Colonic mucosa (tissue), 4 donors: ENCODE measurements at places on chromosomes 11 and 22. TPM values are rescaled to one million over a fixed set of nuclear protein-coding genes. Genes with fewer than 3 reads are reported as not detected.
A peak's percentile ranks its signal among the peaks of the same experiment; 100 is the strongest.

GRCh38 chr11:115256397-115257197, 247.6 kb downstream of the CADM1 start:
- DNase-seq, result no peak

- DNase-seq, result no peak
These were observed 38.2 kb downstream of the RNF141 start for GRCh38 chr11:10502770-10503169.

GRCh38 chr11:1946812-1947484, at the start of gene MRPL23:
Gene MRPL23 (plus strand): TSS chr11:1947332. CDS start chr11:1947363, 31 bp downstream.
- no peak for DNase-seq

GRCh38 chr11:120974965-120975364, 48.9 kb upstream of the TBCEL start:
- no peak for DNase-seq

- no peak for DNase-seq
These were observed 353.2 kb upstream of the API5 start for GRCh38 chr11:42958635-42959034.

DNA sequence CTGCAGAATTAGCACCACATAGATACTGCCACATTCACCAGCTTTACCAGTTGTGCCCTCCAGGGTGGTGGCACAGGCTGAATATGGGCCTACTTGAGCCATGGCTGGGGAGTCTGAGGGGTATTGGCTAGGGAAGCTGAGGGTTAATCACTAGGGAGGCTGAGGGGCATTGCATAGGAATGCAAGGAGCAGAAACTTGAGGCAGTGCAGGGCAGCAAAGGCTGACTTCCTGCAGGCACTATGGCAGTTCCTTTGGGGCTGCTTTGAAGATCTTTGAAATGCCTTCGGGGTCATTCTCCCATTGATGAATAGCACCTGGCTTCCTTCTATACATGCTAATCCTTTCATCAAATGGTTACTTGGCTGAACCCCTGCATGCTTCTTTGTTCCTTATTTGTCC, 171.5 kb downstream of the RCN1 start:
- no peak for DNase-seq

DNA sequence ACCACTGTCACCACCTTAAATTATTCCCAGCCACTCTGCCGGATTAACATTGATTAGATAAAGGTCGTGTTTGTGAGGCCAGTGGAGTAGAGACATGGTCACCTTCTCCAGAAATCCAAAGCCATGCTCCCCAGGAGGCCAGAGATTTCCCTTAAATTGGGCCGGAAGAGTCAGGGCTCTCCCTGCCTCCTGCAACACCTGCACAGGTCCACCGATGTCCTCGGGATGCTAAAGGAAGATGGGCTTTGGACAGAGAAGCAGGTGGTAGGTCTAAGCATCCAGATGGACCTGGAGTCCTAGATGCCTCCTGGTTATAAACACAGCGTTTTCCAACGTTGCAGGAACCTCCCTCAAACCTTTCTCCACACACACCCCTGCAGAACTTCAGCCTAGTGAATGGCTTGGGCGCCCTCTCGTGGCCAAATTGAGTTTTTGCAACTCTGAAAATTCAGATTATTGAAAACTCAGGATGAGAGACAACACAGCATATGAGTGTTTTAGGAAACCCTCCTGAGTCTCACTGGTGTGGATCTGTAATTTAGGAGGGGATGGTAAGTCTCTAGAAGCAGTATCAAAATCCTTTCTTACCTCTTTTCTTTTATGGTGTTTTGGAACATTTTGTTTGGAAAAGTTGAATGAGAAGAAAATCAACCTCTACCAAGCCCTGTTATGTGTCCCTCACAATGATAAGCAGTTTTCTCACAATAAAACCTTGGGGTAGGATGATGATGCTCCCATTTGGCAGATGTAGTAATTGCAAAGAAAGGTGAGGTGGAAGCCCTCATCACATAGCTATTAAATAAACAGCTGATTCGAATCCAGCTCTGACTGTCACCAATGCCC, 109.6 kb downstream of the RRAS2 start:
- DNase-seq, result peak; percentile 68

- DNase-seq, result no peak
These were observed 2.9 kb upstream of the RAB38 start for GRCh38 chr11:88178191-88178590.

DNA sequence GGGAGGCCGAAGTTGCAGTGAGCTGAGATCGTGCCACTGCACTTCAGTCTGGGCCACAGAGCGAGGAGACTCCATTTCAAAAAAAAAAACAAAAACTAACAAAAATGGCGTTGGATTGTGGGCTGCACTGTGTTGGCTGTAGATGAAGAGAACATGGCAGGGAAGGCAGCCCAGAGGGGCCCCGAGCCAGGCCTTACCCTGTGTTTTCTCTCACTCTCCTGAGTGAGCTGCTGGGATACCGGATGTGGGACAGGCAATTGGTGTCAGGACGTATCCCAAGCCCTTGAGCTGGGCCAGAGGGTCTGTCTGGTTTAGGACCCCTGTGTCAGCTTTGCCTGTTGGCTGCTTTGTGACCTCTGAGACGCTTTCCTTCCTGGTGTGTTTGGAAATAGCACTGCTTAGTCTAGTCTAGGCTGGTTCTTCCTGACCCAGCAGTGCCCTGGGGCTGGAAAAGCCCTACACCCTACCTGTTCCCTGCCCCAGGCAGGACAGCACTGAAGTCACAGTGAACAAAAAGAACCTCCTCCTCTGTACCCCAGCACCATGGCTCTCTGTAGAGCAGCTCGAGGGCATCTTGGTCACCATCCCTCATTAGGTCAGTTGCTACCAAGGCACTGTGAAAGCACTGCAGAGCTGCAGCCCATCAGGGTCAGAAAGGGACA, 17.8 kb downstream of the CHADL start:
- DNase-seq, result no peak

- no peak for DNase-seq
These were observed 108.8 kb upstream of the CD44 start for GRCh38 chr11:35029979-35030682.

- no peak for DNase-seq
These were observed 535.0 kb downstream of the TBC1D22A start for GRCh38 chr22:47297261-47298016.

- no peak for DNase-seq
These were observed 49.3 kb downstream of the PPME1 start for GRCh38 chr11:74220376-74220775.

DNA sequence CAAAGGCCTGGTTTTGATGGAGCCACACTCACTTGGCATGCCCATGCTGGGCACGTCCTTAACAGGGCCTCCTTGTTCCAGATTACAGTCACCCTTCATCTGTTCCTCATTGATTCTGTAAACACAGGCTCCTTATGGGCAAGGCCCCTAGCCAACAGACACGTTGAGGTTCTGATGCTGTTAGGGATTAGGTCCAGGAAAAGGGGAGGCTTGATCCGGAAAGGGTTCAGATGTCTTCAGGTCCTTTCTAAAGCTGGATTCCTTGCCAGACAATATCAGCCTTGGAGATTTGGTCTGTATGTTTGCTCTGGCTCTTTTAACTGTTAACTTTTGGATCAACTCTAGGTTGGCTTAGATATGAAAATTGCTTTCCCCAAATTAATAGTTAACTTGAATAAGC, 46.9 kb upstream of the PRSS23 start:
- no peak for DNase-seq

- DNase-seq, result no peak
These were observed 3.5 kb upstream of the ACAT1 start for GRCh38 chr11:108117746-108118371.

- DNase-seq, result no peak
These were observed 10.5 kb upstream of the CHRM1 start for GRCh38 chr11:62931499-62932278.

DNA sequence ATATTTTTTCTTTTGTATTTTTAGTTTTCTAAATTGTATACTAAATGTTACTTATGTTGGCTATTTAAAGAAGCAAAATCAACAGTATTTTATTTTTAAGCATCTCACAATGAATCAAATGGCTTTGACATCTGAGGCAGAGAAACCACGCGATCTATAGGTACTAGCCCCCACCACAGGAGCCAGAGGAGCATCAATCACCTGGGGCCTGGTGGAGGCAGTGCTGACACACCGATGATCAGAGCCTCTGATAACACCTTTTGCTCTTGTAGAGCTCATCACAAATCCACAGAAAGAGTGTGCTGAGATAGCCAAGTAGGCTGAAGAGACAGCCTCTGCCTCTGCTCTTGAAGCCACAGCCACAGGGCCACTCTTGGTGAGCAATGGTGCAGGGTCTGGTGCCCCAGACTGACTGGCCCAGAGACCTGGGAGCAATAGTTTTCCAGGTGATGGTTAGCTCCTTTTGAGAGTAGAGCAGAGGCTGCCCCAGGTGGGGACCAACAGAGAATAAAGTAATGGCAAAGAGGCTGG, 25.2 kb downstream of the HIRA start:
- no peak for DNase-seq

- DNase-seq, result no peak
These were observed 9.4 kb downstream of the AGBL2 start for GRCh38 chr11:47705721-47706120.

DNA sequence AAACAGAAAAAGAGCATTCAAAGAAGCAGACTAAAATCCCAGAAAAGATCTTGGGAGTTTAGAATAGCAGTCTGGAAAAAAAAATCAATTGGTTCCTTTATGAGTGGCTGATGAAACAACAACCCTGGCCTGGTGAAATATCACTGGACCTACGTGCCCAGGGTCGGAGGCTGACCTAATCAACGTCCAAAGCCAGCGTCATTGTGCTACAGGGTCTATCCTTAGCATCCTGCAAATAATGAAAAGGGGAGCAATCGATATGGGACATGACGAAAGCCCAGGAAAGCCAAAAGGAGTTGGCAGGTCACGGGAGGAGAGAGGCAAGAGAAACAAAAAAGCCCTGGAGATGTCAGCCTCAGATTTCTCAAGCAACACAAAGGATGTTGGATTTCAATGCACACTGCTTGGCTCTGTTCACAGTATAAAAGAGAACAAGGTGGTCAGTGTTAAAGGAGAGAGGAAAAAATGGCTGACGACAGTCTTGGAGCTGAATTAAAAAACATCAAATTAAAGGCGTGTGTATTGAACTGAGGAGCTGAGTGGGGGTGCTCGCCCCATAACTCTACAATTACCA, 148.8 kb downstream of the BLID start:
- DNase-seq, result no peak

DNA sequence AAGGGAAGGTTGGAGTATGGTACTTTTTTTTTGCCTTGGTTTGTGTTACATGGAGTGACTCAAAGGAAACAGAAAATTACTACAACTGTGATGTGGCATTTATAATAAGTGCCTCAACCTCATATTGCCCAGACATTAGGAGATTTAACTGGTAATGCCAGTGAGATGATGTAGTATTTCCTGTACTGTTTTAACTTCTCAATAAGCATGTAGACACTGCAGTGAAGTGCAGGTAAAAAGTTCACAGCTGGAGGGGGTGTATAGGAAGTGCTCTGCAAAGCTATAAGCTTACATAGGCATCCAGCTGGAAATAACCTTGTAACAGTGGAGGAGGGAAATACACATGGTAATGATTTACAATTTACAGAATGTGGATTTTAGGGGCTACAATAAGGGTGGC, 138.2 kb upstream of the MTMR2 start:
- DNase-seq, result no peak

DNA sequence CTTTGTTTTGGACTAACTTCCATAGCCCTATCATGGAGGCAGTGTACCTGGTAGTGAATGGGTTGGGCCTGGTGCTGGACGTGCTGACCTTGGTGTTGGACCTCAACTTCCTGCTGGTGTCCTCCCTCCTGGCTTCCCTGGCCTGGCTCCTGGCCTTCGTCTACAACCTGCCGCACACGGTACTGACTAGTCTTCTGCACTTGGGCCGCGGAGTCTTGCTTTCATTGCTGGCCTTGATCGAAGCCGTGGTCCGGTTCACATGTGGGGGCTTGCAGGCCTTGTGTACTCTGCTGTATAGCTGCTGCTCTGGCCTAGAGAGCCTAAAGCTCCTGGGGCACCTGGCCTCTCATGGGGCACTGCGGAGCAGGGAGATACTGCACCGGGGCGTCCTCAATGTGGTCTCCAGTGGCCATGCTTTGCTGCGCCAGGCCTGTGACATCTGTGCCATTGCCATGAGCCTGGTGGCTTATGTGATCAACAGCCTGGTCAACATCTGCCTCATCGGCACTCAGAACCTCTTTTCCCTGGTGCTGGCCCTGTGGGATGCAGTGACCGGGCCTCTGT, 846 bp downstream of the RNF26 start:
- no peak for DNase-seq

- DNase-seq, result no peak
These were observed 171.3 kb downstream of the WNT11 start for GRCh38 chr11:76035020-76035419.

DNA sequence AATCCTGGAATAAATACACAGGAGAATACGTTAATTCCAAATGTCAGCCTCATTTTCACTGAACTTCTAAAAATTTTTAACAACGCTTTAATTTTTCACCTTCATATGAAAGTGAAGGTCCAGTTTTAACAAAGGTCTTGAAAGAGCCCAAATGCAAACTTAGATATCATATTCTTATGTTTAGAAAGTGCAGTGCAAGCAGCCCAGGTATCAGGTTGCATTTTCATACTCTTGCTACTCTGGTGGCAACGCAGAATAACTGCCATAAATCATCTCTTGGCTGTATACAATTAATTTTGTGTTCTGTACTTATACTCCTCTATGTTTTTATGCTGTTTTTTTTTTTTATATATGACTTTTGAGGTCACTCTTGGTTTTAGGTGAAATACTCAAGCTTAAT, 496.7 kb upstream of the ARHGAP42 start:
- DNase-seq, result no peak

- no peak for DNase-seq
These were observed 58.2 kb downstream of the KCNQ1OT1 start for GRCh38 chr11:2641623-2642022.

DNA sequence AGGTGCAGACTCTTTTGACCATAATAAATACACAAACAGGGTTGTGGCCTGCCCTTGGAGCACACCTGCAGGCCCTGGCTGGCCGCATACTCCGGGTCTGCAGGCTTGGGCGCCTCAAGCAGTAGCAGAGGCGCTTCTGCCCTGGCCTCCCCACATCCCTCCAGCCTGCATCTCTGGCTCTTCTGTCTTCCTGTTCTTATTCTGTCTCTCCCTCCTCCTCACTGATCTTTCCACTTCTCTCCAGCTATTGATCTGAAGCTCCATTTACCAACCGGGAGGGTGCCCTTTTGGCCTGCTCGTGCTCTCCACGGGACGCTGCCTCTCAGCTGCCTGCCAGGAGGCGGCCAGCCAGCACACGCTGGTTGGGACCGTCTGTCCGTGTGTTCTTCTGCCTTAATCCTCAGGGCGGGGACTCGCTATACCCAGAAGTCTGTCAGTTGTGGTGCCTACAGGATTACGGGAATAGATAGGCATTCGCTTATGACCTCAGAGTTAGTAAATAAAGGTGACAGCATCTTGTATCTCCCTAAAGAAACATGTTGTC, 5.2 kb downstream of the UPB1 start:
- DNase-seq, result no peak

GRCh38 chr11:78576549-78577097, 2.0 kb upstream of the NARS2 start:
- no peak for DNase-seq

- DNase-seq, result no peak
These were observed 31.2 kb downstream of the POU2AF3 start for GRCh38 chr11:111329306-111330204.

The CALCA gene
- total RNA-seq, result not detected

The KCNC1 gene
- total RNA-seq, result 0.37 TPM

The ANKK1 gene
- total RNA-seq, result 0.10 TPM

The SHANK3 gene
- total RNA-seq, result 3.6 TPM

The RCOR2 gene
- 5.2 TPM for total RNA-seq

The KRTAP5-7 gene
- total RNA-seq, result 0.17 TPM

The CDC42BPG gene
- 29.3 TPM for total RNA-seq

The TMA7B gene
- 0.20 TPM for total RNA-seq

The TRIM66 gene
- total RNA-seq, result 10.6 TPM

The UBQLNL gene
- 0.22 TPM for total RNA-seq
